ENCODE measurements at places on chromosomes 16 and 17. TPM values are rescaled to one million over a fixed set of nuclear protein-coding genes. Genes with fewer than 3 reads are reported as not detected.

DNA sequence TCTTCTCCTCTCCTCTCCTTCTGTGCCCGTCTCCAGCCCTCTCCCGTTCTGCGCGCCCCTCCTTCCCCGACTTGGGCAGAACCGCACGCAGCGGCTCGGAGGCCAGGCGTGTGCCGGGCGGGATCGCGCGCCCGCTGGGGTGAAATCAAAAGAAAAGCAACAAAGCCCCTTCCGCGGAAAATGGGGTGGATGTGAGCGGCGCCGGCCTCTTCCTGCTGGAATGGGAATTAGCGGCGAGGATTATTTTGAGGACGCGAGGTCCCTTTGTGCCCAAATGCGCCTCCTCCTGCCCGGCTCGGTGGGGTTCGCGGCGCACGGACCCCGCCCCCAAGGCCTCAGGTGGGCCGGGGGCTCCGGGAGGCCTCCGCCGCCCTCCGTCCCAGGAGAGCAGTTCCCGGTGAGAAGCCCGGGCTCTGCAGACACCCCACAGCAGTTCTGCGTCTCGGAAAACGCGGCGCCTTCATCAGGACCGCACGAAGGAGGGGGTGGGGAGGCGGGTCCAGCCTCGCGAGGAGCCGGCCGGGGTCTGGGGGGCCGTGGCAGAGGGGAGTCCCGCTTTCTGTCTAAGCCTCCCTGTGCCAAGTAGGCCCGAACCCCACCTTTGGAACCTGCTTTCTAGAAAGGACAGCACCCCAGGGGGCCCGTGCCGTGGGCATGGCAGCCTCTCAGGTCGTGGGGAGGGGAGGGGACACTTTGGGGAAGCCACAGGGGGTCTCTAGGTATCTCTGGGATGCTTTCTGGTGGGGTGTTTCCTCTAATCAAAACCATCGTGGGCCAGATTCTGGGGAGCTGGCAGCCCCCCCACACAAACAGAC, 91.0 kb upstream of the CBX4 start:
- no peak for DNase-seq

- no peak for DNase-seq
These were observed 12.7 kb upstream of the FOXF1 start for GRCh38 chr16:86497551-86498021.

DNA sequence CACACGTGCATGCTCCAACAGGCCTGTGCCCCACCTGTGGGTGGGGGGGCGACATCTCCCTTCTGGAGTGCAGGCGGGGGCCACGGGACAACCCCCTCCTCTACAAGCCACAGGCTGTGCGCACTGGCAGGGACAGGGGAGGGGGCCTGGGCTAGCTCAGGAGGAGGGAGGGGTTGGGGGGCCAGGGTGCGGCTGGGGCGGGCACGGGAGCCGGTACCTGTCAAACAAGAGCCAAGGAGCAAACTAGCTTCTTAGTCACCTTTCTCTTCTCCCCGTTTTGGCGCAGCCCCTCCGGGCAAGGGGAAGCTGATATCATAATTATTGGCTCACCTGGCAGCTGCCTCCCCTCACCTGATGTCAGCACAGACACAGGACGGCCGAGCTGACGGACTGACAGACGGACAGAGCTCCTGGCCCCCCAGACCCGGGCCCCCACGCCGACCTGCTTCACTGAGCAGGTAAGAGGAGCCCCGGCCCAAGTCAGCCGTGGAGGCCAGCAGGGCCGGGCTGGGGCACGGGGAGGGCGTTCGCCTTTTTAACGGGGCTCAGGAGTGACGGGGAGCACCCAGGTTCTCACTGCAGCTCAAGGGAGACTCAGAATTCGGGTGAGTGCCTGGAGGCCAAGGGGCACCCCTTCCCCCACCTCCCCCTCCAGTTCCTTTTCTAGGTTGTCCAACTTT, at the start of gene FOXN1:
TSS of gene FOXN1 (plus strand) at position 363 of the 680 bp plus-strand sequence. CDS start 17,622 bp downstream, outside the sequence.
- no peak for DNase-seq

- DNase-seq, result no peak
These were observed 348 bp upstream of the FTSJ3 start for GRCh38 chr17:63827801-63828221.

Gene PRSS22
- total RNA-seq, result 0.86 TPM

Gene DDX28
- 20.1 TPM for total RNA-seq

Data from natural killer cell treated with Interleukin-12 subunit alpha and Interleukin-12 subunit beta and Interleukin-15 and Interleukin-18, amount 100 ng/mL, for 72 hours (primary cell).